ENCODE measurements at places on chromosomes 12 and 14.

DNA sequence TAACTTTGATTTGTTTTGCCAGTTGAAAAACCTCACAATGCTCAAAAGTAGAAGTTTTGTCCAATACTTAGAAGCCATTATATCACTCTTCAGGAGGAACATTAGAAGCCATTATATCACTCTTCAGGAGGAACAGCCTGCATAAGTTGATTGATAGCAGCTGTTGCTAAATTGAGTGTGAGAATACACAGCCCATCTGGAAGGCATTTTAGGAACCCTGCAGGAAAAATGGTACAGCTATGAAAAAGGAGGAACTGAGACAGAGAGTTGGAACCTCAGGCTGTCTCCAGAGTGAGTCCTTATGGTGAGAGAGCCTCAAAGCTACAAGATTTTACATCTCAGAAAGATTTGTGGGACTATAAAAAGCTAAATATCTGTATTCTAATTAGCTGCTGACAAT is 207.0 kb downstream of the MYRFL start:
- H3K27ac ChIP-seq = no peak overlapping the region
- no peaks in the 10 kb centered on the region for H3K36me3 ChIP-seq
- H3K4me1 ChIP-seq = no peaks in the 10 kb centered on the region

- H3K4me3 ChIP-seq = no peak overlapping the region
- H3K4me1 ChIP-seq = no peaks in the 10 kb centered on the region
- no peaks in the 10 kb centered on the region for H3K36me3 ChIP-seq
- no peak overlapping the region for H3K27ac ChIP-seq
Measured at GRCh38 chr14:39946807-39947206, 514.6 kb upstream of the FBXO33 start.

GRCh38 chr12:127240249-127240929 is 1026.6 kb upstream of the TMEM132C start:
- H3K4me1 ChIP-seq = no peaks in the 10 kb centered on the region
- no peak overlapping the region for H3K4me3 ChIP-seq
- no peak overlapping the region for H3K27ac ChIP-seq
- no peaks in the 10 kb centered on the region for H3K27me3 ChIP-seq
- H3K36me3 ChIP-seq = no peaks in the 10 kb centered on the region

- H3K4me1 ChIP-seq = no peaks in the 10 kb centered on the region
- H3K4me3 ChIP-seq = no peak overlapping the region
- H3K36me3 ChIP-seq = no peaks in the 10 kb centered on the region
- no peak for DNase-seq
- no peak overlapping the region for H3K27ac ChIP-seq
Measured at GRCh38 chr12:116977465-116978380, 67.0 kb downstream of the FBXW8 start.

- no peak overlapping the region for H3K4me3 ChIP-seq
- no peaks in the 10 kb centered on the region for H3K27me3 ChIP-seq
- no peak overlapping the region for H3K27ac ChIP-seq
- no peaks in the 10 kb centered on the region for H3K4me1 ChIP-seq
- H3K36me3 ChIP-seq = no peaks in the 10 kb centered on the region
Measured at GRCh38 chr14:79352076-79352630, 859.2 kb downstream of the DIO2 start.

- H3K4me3 ChIP-seq = no peak overlapping the region
- H3K27me3 ChIP-seq = no peaks in the 10 kb centered on the region
- H3K36me3 ChIP-seq = no peaks in the 10 kb centered on the region
Measured at GRCh38 chr12:15605881-15606590, 183.2 kb downstream of the EPS8 start.

- no peaks in the 10 kb centered on the region for H3K4me1 ChIP-seq
- DNase-seq = no peak
- no peaks in the 10 kb centered on the region for H3K36me3 ChIP-seq
- no peak overlapping the region for H3K4me3 ChIP-seq
- no peaks in the 10 kb centered on the region for H3K27me3 ChIP-seq
Measured at GRCh38 chr14:47149326-47149725, 497.7 kb upstream of the RPL10L start.

DNA sequence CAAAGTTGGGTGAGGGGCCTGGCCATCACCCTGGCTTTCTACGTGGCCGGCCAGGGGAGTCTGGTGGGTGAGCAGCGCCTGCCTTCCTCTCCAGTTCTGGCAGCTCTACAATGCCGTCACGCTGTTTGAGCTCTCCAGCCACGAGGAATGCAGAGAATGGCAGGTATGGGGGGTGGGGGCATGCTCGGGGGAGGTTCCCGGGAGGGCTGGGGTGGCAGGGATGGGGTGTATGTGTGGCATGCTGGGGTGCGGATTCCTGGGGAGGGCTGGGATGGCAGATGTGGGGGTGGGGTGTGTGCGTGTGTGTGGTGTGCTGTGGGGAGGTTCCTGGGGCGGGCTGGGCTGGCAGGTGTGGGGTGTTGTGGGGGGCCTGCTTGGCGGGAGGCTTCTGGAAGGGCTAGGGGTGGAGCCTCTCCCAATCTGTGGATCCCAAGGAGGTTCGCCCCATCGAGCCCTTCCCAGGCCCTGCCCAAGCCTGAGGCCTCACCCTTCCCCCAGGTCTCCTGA is 18.5 kb downstream of the RHOF start:
- no peak overlapping the region for H3K27ac ChIP-seq
- peaks cover 10% of the 10 kb centered on the region for H3K4me1 ChIP-seq
- no peak for DNase-seq
- no peaks in the 10 kb centered on the region for H3K27me3 ChIP-seq
- no peaks in the 10 kb centered on the region for H3K36me3 ChIP-seq
- no peak overlapping the region for H3K4me3 ChIP-seq

- no peak overlapping the region for H3K4me3 ChIP-seq
- no peak for DNase-seq
- H3K36me3 ChIP-seq = peaks cover 4% of the 10 kb centered on the region
- no peak overlapping the region for H3K27ac ChIP-seq
Measured at GRCh38 chr12:121224591-121224990, 14.7 kb downstream of the P2RX4 start.

GRCh38 chr12:7374423-7375144 is 69.4 kb downstream of the CD163L1 start:
- DNase-seq = peak; percentile 43
- H3K36me3 ChIP-seq = no peaks in the 10 kb centered on the region
- H3K4me1 ChIP-seq = no peaks in the 10 kb centered on the region
- no peak overlapping the region for H3K27ac ChIP-seq
- no peaks in the 10 kb centered on the region for H3K27me3 ChIP-seq
- no peak overlapping the region for H3K4me3 ChIP-seq

GRCh38 chr12:67356380-67356774 is 87.2 kb downstream of the CAND1 start:
- H3K4me3 ChIP-seq = no peak overlapping the region
- no peaks in the 10 kb centered on the region for H3K4me1 ChIP-seq
- H3K27me3 ChIP-seq = no peaks in the 10 kb centered on the region
- H3K27ac ChIP-seq = no peak overlapping the region
- no peaks in the 10 kb centered on the region for H3K36me3 ChIP-seq

DNA sequence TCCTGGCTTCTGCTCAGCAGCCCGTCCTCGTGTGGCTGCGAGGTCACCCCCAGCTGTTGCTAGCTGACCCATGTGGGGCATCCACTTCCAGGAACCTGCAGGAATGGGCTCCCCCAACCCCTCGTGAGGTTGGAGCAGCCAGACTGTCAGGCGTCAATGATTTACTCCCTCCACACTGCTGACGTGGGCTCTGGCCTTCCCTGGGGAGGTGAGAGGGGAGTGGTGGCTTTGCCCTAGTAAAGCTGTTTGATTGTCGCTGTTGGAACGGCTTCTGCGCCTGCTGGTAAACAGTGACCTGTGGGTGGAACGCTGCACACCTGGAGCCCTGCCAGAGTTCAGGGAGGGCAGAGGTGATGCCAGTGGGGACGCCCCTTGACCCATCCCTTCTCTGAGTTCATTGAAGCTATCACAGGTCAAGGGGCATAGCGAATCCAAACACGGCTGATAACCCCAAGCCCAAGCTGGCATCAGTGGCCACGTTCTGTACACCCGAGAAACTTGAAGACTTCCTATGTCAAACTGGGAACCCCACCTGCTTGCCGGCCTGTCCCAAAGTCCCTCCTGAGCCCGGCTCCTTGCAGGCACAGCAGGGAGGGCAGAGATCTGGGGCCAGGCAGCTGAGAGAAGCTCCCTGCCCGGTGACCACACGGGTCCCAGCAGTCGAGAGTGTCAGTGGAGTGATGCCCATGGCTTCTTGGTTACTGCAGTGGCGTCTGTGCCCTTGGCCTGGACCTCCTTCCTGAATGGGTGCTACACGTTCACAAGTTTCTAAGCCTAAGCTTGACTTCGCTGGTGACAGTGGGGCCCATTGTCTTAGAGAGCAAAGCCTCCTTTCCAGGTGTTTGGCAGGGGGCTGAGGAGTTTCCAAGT is 2.7 kb downstream of the ASPG start:
- no peaks in the 10 kb centered on the region for H3K27me3 ChIP-seq
- H3K4me3 ChIP-seq = no peak overlapping the region
- H3K4me1 ChIP-seq = no peaks in the 10 kb centered on the region
- no peaks in the 10 kb centered on the region for H3K36me3 ChIP-seq
- DNase-seq = no peak

- no peak for DNase-seq
- no peaks in the 10 kb centered on the region for H3K27me3 ChIP-seq
- H3K36me3 ChIP-seq = no peaks in the 10 kb centered on the region
- no peaks in the 10 kb centered on the region for H3K4me1 ChIP-seq
- no peak overlapping the region for H3K27ac ChIP-seq
- no peak overlapping the region for H3K4me3 ChIP-seq
Measured at GRCh38 chr14:69673578-69674305, 62.3 kb downstream of the SUSD6 start.

- no peaks in the 10 kb centered on the region for H3K36me3 ChIP-seq
- H3K27ac ChIP-seq = no peak overlapping the region
- no peak for DNase-seq
- H3K4me1 ChIP-seq = 0 out of 2 replicates have a peak, but pooled peaks cover 2% of the 10 kb centered on the region
Measured at GRCh38 chr14:103451401-103451800, 66.2 kb downstream of the MARK3 start.

DNA sequence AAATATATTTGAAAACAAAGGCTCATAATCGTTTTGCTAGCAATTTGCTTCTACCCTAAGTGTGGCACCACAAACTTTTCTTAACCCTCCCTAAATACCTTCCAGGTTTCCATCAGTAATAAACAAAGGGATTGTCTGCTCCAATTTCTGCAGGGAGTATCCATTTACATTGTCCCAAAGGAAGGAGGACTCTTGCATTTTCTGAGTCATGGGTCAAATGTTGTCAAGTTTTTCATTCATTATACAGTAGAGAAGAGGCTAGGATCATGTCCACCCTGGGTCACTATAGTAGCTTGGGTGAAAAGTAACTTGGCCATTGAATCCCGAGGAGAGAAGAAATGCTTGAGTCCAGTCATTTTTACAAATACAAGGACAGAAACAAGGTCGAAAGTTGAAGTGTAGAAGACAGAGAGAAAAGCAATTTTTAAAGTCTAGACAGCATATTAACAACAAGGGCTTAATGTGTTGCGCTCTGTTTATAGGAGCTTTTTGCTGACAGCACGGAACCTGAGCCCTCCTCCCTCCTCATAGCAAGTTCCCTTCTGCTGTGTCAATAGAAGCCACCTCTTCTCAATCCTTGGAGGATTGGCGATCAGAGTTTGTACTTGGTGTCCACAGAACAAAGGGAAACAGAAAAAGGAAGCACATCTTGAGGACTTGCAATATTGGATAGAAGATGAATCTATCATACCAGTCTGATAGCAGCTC is 53.1 kb downstream of the TMEM30B start:
- no peak overlapping the region for H3K4me3 ChIP-seq
- peaks cover 3% of the 10 kb centered on the region for H3K4me1 ChIP-seq
- no peak for DNase-seq
- H3K27ac ChIP-seq = no peak overlapping the region
- no peaks in the 10 kb centered on the region for H3K36me3 ChIP-seq

- H3K4me1 ChIP-seq = no peaks in the 10 kb centered on the region
- H3K27me3 ChIP-seq = no peaks in the 10 kb centered on the region
- DNase-seq = no peak
- no peaks in the 10 kb centered on the region for H3K36me3 ChIP-seq
Measured at GRCh38 chr12:96434107-96434506, 33.9 kb upstream of the CDK17 start.

DNA sequence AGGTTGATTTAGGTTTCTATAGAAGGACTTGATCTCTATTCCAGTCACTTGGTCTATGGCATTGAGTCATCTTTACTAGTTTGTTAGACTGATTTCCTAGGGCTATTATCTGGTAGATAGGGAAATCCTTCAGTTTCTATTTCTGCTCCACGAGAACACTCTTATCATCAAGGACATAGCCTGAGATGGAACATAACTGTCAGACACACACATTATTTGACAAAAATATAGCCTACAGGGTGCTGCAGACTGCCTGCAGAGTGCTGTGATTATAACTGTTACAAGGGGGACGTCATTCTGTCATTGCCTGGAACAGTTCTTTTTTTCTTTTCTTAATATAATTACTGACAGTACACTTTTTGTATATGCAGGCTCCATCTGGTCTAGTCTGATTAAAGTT is 82.0 kb downstream of the TMEM117 start:
- H3K4me3 ChIP-seq = no peak overlapping the region
- no peaks in the 10 kb centered on the region for H3K27me3 ChIP-seq
- no peak overlapping the region for H3K27ac ChIP-seq
- H3K36me3 ChIP-seq = no peaks in the 10 kb centered on the region
- H3K4me1 ChIP-seq = no peaks in the 10 kb centered on the region

GRCh38 chr14:64234877-64235651 is 59.1 kb downstream of the ESR2 start:
- H3K36me3 ChIP-seq = no peaks in the 10 kb centered on the region
- H3K27me3 ChIP-seq = no peaks in the 10 kb centered on the region
- H3K4me1 ChIP-seq = no peaks in the 10 kb centered on the region

GRCh38 chr12:113222730-113223531 is 1.7 kb downstream of the TPCN1 start:
- no peak for DNase-seq
- H3K4me3 ChIP-seq = no peak overlapping the region
- H3K27ac ChIP-seq = no peak overlapping the region
- H3K4me1 ChIP-seq = peaks cover 4% of the 10 kb centered on the region
- H3K36me3 ChIP-seq = no peaks in the 10 kb centered on the region

DNA sequence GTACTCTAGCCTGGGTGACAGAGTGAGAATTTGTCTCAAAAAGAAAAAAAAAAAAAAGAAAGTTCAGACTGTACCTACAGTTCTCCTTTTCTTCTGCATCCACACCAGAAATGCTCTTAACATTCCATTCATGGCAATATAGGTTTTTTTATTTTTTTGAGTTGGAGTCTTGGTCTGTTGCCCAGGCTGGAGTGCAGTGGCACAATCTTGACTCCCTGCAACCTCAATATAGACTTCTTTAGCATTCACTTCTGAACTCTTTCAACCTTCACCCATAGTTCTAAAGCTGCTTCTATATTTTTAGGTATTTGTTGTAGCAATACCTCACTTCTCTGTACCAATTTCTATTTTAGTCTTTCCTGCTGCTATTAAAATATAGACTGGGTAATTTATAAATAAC is 1095.7 kb downstream of the FLRT2 start:
- no peaks in the 10 kb centered on the region for H3K27me3 ChIP-seq
- no peak overlapping the region for H3K27ac ChIP-seq
- no peaks in the 10 kb centered on the region for H3K36me3 ChIP-seq
- H3K4me3 ChIP-seq = no peak overlapping the region

Measured in iPS DF 6.9 (cell line).